ENCODE measurements at places on chromosomes 6 and 20.
A peak's percentile ranks its signal among the peaks of the same experiment; 100 is the strongest.

DNA sequence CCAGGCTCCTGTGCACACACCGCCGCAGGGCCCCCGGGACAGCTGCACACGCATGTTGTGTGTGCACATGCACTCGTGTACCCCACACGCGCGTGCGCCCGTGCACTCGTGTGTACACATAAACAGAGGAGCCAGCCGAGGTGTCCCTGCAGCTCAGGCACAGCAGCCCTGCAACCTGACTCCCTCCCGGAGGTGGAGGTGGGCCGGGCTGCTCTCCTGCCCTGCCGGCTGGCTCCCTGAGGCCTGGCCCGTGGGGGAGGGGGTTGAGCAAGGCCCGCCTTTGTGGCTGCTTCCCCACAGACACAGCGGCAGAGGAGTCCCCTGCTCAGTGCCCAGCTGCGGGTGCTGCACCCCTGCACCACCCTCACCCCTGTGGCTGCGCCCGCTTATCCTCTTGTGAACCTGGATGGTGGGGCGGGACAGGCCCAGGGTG lies 624 bp downstream of the RBBP8NL start:
- no peak for DNase-seq

GRCh38 chr20:5796331-5797040 lies 46.3 kb downstream of the SHLD1 start:
- DNase-seq, result no peak

DNA sequence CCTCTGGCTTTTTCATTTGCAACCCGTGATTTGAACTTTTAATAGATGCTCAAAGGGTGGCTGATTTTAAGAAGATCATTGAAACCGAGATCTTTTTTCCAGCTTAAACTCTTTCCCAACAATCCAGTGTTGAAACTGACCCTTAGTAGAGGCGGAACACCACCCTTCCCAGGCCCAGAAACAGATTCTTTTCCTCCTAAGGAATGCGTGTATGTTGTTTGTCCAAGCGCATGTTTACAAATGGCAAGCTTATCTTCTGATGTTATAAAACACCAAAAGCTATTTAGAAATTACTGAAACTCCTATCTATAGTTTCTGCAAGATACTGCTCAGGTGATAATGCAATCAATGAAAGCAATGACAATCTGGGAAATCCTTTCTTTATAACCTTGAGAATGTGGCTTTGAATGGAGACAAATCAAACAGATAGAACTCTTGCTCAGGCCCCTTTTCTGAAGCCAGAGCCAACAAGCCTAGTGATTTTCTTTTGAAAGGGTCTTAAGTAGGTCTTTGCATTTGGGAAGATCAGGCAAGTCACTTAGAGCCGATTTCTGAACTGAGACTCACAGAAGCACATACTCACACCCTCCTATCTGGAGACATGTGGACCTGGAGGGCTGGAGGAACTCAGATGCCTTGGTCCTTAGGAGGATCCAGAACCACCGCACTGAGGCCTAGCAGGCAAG lies 9.1 kb downstream of the BANF2 start:
- DNase-seq, result no peak

DNA sequence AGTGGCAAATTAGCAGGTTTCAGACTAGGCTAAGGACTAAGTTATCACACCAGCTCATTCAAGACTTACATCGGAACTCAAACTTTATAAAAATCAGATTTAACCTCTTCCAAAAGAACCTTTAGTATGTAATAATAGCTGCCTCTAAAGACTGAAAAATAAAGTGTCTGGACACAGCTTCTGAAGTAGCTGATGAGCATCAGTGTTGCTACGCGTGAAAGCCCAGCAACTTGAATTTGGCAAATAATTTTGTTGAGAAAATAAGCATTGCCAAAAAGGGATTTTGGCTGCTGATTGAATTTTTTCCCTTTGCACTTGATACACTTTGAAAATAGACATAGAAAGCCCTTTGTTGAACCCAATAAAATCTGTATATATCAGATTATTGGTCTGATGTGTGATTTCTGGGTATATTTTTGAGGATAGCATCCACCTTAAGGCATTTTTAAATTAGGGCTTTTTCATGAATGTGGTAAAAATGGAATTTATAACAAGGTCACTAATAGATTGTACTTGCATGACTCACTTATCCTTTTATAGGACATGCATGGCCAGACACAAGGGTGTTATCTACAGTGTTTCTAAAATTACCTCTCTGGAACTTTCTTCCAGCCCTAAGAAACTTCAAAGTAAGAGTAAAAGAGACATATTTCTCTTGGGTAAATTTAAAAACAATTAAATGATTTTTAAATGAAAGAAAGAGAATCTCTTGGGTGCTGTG lies 350.4 kb downstream of the TENT5A start:
- peak; percentile 41 for DNase-seq

GRCh38 chr6:52503323-52503747 lies 73.5 kb downstream of the TRAM2 start:
- DNase-seq, result peak; percentile 13

- DNase-seq, result no peak
Observed at GRCh38 chr6:106512968-106513574, 116.2 kb downstream of the RTN4IP1 start.

GRCh38 chr20:43752561-43753301 lies 25.9 kb upstream of the GTSF1L start:
- DNase-seq, result peak; percentile 94

DNA sequence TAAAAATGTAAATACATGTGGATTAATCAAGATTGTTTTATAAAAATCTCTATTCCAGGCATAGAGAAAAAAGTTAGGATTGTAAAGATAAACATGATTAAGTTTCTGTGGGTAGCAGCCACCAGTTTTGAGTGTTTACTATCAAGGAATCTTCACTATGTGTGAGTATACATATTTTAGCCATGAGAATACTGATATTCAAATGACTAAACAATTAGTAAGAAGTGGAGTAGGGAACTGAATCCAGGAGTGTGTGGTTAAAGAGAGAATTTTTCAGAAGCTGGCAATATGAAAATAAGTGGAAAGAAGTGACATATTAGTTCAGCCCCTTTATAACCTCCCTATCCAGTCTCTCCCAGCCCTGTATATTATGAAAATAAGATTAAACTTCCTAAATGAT lies 10.3 kb downstream of the ELOVL2 start:
- peak; percentile 96 for DNase-seq

- DNase-seq, result no peak
Observed at GRCh38 chr20:52799130-52799529, 173.0 kb upstream of the TSHZ2 start.

- peak; percentile 15 for DNase-seq
Observed at GRCh38 chr6:150169609-150170008, 26.8 kb downstream of the PPP1R14C start.

- DNase-seq, result no peak
Observed at GRCh38 chr20:36113036-36113435, 41.5 kb upstream of the EPB41L1 start.

- DNase-seq, result peak; percentile 39
Observed at GRCh38 chr6:8556370-8557013, 121.1 kb upstream of the SLC35B3 start.

GRCh38 chr6:20211037-20211940 lies 980 bp downstream of the MBOAT1 start:
- DNase-seq, result peak; percentile 23

DNA sequence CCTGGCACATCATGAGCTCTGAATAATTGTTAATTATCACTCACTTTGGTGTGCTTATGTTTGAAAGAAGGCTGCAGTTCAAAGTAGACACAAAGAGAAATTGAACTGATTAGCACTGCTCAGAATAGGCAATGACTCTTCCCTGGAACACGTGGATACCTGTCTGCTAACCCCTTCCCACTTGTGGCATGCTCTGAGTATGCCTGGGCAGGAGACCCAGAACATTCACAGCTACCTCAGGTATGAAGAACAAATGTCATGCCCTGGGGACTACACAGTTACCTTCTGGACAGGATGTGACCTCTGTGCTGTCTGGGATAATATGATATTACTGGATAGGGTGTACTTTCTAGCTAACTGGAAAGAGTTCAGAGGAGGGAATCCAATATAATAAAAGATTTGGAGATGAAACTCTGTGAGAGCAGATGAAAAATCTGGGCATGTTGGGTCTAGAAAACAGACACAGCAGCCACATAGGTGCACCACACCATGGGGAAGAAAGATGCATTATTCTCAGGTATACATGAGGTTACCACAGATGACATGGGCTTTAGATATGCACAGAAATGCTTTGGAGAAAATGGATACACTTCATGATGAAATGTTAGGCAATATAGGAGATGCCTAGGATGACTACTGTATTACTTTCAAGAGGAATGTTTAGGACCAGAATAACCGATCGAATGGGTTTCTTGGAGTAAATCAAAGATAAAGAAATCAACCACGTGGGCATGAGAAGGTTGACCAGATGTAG lies 324.2 kb upstream of the PREP start:
- peak; percentile 17 for DNase-seq

DNA sequence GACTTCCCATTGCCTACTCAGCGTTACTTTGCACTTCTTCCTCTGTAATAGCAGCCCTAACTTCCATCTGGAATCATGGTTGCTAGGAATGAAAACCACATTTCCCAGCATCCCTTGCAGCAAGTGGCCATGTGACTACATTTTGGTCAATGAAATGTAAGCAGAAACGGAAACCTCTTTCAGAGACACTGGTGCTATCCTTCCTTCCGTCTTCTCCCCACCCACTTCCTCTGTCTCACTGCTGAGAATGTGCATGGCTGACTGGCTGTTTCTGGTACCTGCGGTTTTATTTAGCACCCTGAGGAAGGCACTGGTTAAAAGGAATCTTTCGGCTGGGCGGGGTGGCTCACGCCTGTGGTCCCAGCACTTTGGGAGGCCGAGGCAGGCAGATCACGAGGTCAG lies 107.4 kb downstream of the SCML4 start:
- DNase-seq, result peak; percentile 51

- no peak for DNase-seq
Observed at GRCh38 chr6:311679-312220, 19.5 kb downstream of the DUSP22 start.

DNA sequence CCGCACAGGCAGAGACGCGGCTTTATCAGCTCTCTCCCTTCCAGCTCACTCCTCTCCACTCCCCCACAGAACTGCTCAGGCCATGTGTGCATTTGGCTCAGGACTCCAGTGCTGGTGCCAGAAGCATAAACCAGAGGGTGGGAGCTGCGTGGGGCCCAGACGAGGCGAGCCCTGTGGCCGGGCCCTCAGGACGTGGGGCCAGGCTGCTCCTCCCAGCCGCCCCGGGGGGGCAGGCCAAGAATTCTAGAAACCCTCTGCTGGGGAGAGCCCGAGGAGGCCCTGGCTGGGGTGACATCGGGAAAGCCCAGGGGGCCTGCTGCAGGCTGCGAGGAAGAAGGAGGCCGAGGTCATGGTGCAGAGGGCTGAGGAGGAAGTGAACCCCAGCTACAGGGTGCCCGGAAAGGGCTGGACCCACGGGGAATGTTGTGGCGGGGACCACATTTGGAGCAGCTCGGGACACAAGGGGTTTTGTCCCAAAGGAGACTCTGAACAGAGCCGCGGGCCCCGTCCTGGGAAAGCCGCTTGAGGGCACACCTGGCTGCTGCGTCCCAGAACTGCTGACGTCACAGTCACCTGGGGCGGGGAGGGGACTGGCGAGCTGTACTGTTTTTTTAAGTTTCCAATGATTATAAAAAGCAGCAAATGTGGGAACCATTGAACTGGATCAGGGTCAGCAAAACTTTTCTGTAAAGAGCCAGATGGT lies 107.1 kb downstream of the BANF2 start:
- DNase-seq, result peak; percentile 15

DNA sequence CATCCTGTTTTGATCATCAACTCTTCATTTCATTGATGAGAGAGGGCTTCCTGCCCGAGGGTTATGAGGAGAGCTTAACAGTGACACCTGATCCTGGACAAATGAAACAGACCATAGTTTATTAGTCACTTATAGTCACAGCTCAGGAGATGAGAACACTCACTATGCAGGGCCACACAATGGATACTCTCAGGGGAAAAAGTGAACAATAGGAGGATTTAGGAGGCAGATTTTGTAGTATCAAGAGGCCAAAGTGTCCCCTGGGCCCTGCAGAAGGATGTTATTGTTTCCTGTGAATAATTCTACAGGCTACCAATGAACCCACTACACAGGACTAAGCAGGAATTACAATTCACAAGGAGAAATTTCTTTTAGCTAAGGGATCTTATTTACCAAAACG lies 772.8 kb upstream of the MAN1A1 start:
- DNase-seq, result no peak

- peak; percentile 96 for DNase-seq
Observed at GRCh38 chr20:45061244-45061643, 39.7 kb downstream of the KCNS1 start.

DNA sequence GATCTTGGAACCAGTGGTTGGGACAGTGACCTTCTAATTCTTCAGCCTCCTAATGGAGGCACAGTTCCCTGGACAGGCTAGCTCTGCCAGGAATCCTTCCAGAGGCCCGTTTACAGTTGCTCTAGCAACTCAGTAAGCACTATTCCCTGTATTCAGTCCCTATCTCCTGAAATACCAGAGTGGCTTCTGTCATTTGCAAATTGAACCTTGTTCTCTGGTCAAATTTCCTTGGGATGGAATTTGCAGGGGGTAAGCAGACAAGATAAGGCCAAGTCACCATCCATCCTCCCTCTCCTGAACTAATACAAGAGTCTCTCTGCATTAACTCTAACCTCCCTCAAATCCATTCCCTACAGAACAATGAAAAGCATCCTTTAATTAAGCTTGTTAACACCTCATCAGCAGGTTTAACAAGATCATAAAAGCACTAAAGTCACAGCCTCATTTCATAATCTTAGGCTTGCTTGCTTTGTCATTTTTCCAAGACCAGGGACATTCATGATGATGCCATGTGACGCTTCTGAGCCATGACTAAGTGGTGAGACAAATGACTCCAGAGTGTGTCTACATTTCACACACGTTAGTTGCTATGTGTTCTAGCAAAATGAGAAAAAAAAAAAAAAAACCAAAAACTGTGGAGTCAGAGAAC lies 37.1 kb downstream of the SLC22A23 start:
- peak; percentile 44 for DNase-seq

- DNase-seq, result no peak
Observed at GRCh38 chr20:25032065-25032477, 25.9 kb downstream of the ACSS1 start.

GRCh38 chr6:33160728-33161344 lies 31.4 kb downstream of the COL11A2 start:
- DNase-seq, result peak; percentile 64

DNA sequence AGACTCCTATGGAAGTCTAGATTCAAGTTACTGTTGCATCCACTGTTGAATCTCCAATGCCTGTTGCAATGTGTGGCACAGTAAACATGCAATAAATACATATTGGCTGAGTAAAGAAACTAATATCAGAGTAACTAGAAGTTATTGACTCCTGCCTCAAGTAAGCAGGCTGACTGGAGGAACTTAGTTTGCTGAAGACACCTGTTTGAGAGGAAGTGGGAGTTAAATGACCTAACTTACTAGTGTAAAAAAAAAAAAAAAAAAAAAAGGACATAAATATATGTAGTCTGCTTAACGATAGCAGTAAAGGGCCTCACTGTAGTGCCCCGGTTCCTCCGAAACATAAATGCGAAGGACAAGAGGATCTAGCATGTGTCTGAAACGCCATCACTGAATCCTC lies 249.8 kb upstream of the PRDM1 start:
- no peak for DNase-seq

DNA sequence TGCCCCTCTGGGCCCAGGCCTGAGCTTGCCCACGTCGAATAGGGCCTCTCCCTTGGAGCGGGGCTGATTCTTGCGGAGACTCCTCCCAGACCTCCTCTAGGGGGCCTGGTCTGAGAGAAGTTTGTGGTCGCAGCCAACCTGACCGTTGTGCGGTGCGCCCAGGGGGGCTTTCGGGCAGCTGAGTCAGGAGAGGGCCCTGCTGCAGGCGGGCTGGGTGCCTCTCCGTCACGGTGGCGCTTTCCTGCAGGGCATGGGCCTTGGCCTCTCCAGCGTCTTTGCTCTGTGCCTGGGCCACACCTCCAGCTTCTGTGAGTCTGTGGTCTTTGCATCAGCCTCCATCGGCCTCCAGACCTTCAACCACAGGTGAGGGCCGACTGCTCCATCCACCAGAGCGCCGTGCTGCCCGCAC lies 12.9 kb downstream of the SLC17A9 start:
- no peak for DNase-seq

All from HCEC 1CT (cell line).